ENCODE measurements at places on chromosomes 2 and 18. TPM values are rescaled to one million over a fixed set of nuclear protein-coding genes. Genes with fewer than 3 reads are reported as not detected.

GRCh38 chr2:68292108-68292710 lies 27.5 kb downstream of the CNRIP1 start:
- no peak for DNase-seq

XIRP2 gene
- 5.5 TPM for total RNA-seq

DNA sequence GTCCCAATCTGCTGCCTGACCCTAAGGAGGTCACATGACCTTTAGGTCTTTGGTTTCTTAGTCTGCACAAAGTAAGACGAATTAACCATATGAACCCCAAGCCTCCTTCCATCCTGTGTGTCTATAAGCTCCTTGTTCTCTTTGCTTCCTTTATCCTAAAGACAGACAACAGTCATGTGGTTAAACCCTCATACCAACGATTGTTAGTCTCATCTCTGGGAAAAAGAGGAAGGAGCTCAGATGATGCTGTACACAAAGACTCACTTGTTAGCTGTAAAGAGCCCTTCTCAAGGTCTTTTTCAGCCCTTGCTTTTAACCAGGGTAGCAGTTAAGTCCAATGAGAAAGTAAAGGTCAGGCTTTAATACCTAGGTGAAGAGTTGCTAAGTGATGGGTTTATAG lies 443.7 kb downstream of the TNS1 start:
- DNase-seq, result no peak

DNA sequence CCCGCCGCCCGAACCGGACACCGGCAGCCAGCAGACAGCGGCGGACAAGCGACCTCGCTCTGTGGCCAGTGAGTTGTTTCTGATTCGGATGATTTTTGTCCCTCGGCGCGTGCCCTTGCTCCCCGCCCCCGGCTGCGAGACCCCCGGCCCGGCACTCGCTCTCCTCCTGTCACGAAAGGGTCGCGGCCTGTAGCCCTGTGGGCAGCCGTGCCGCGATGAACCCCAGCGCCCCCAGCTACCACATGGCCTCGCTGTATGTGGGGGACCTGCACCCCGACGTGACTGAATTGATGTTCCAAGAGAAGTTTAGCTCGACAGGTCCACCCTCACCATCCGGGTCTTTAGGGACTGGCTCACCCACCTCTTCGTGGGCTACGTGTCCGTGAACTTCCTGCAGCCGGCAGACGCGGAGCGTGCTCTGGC lies 1257.5 kb upstream of the ACVR2A start:
- DNase-seq, result no peak

DNA sequence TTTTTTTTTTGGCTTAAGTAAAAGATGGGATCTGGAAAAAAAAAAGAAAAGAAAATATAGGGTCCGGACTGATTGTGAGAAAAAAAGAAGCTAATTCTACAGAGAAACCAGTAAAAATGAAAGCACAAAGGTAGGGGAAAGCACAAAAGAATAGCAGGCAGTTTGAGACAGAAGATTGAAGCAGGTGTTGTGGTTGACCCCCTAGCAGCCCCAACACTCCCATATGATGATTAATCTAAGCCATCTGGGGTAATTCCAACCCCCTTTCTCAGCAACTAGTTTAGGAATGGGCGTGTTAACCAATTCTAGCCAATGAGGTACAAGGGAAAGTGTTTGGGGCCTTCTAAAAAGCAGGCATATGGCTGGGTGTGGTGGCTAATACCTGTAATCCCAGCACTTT lies 77.0 kb downstream of the MBD2 start:
- no peak for DNase-seq

Measured in endothelial cell (in vitro differentiated cells).